ENCODE measurements at places on chromosomes 6 and 20.

GRCh38 chr20:23079016-23079351, 7.1 kb downstream of the CD93 start:
- peaks cover 4% of the 10 kb centered on the region for H3K4me1 ChIP-seq
- no peak overlapping the region for H3K27ac ChIP-seq
- no peaks in the 10 kb centered on the region for H3K36me3 ChIP-seq
- DNase-seq: no peak
- H3K27me3 ChIP-seq: peaks cover 8% of the 10 kb centered on the region

- no peaks in the 10 kb centered on the region for H3K4me1 ChIP-seq
- H3K4me3 ChIP-seq: no peak overlapping the region
- DNase-seq: no peak
- H3K27ac ChIP-seq: no peak overlapping the region
- H3K36me3 ChIP-seq: no peaks in the 10 kb centered on the region
Measured at GRCh38 chr6:72035966-72036365, 149.6 kb downstream of the RIMS1 start.

DNA sequence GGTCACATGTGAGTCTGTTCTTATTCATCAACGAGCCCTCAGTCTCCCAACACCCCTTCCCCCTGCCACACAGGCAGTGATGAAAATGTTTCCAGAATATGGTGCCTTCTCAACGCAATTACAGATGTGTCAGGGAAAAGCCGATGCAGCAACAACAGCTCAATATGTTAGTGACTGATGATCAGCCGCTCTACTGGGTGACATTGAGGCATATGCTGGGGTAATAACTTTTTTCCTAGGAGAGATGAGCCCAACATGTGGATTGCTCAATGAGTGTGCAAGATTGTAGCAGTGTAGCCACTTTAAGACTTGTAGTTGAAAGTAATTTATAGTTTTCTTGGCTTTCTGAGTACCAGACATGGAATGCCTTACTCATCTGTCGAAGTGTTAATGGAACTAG, 49.4 kb downstream of the DTD1 start:
- peaks cover 6% of the 10 kb centered on the region for H3K36me3 ChIP-seq
- no peak for DNase-seq
- H3K4me3 ChIP-seq: no peak overlapping the region
- H3K4me1 ChIP-seq: no peaks in the 10 kb centered on the region
- H3K27ac ChIP-seq: no peak overlapping the region

DNA sequence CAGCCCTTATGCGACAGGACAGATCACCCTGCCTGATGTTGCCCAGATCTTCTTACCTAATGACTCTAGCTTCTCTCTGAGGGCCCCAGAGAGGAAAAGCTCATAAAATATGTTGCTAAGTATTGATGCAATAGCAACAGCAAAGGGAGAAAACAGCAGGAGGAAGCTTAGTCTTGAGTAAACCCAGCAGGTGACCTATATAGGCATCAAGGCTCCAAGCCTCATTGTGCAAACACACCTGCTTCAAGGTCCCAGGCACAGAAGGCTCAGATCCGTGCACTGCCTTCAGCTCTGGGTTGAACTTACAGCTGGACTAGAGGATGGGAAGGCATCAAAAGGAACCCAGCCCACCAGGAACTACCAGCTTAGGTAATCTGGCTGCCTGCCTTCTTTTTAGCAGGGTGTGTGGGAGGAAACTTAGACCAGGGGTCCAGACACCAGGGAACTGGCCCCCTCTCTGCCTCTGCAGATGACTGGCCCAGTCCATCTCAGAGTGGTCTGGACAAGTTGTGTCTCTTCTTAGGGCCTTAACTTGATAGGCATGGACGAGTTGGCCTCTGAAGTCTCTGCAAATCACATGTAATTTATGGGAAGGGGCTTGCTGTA, 34.4 kb downstream of the TGM3 start:
- DNase-seq: no peak
- H3K4me1 ChIP-seq: no peaks in the 10 kb centered on the region
- H3K27ac ChIP-seq: no peak overlapping the region
- H3K4me3 ChIP-seq: no peak overlapping the region

GRCh38 chr6:7588506-7588905, 1.5 kb upstream of the SNRNP48 start:
- peaks cover 33% of the 10 kb centered on the region for H3K4me1 ChIP-seq
- H3K27me3 ChIP-seq: no peaks in the 10 kb centered on the region
- no peak for DNase-seq
